ENCODE measurements at places on chromosomes 5 and 9. TPM values are rescaled to one million over a fixed set of nuclear protein-coding genes. Genes with fewer than 3 reads are reported as not detected.

Gene GDF9
- total RNA-seq, result 0.39 TPM

Gene GRIN3A
- 0.13 TPM for total RNA-seq

Gene HTR4
- total RNA-seq, result not detected

Gene SUSD3
- 4.8 TPM for total RNA-seq

DNA sequence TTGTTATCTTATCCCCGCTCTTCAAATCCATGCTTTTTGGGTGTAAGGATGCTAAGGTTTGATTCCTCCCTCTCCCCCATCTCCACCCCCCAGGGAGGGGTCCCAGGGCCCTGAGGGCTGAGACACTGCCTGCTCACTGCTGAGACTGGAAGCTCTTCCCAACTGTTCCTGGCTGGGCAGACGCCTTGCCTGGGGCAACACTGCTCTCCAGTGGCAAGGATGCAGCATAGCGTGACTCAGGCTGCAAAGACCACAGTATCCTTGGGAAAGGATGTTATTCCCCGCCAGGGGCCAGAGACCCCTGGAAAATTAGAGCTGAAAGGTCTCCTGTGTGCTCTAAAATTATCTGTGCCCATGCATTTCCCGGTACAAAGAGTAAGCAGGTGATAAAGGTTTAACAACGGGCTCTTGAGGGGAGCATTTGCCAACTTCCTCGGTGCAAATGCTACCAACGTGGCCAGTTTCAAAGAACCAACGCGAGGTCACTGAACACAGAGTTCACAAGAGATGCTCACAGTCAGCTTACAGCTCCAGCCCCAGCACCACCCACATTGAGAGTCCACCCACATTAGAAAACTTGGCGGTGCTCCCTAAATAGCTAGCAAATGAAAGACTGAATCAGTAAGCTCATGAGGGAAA, 271.9 kb downstream of the NSG2 start:
- no peak for DNase-seq

DNA sequence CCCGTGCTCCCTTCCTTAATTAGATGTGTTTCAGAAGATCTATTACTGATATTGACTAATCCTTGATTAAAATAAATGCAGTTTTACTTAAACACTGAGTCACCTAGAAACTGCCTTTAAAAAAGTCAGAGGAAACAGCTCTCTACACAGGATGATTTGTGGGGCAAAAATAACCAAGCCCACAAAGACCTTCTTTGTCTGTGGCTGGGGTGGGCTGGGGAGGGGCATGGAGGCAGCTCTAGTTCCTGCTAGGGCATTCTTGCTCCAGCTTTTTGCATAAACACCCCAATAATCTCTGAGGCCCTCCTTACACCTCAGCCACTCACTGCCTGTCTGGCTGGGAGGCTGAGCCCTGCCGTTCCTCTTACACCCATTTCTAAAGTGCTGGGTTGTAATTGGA, 227.6 kb upstream of the DAP start:
- DNase-seq, result no peak

DNA sequence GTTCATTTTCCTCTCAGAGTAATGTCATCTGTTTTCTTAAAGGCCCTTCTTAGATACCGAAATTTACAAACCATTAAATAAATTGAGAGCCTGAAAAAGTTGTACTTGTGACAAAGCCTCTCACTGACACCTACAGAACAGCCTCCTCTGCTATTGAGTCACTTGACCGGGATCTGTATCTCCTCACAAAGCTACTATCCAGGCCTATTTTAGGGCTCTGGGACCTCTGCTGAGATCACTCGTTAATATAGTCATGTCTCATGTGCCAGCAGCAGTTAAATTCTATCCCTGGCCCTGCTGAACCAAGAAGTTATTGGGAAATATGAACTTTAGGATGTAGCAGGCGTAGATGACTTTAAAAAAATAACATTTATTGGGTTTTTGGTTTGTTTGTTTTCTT, 31.1 kb downstream of the FBXO38 start:
- no peak for DNase-seq

GRCh38 chr9:77865385-77866047, 166.1 kb downstream of the GNAQ start:
- no peak for DNase-seq

GRCh38 chr9:90018688-90019087, 413.9 kb downstream of the GADD45G start:
- DNase-seq, result no peak

- no peak for DNase-seq
Observed at GRCh38 chr9:38025166-38025565, 43.9 kb downstream of the SHB start.

- no peak for DNase-seq
Observed at GRCh38 chr9:97918611-97919010, 3.7 kb downstream of the TRMO start.
